Amniotic stem cell (primary cell): ENCODE measurements at places on chromosomes 16 and 17.
A peak's percentile ranks its signal among the peaks of the same experiment; 100 is the strongest.

GRCh38 chr16:10428433-10429168 lies 42.7 kb downstream of the ATF7IP2 start:
- DNase-seq = no peak

DNA sequence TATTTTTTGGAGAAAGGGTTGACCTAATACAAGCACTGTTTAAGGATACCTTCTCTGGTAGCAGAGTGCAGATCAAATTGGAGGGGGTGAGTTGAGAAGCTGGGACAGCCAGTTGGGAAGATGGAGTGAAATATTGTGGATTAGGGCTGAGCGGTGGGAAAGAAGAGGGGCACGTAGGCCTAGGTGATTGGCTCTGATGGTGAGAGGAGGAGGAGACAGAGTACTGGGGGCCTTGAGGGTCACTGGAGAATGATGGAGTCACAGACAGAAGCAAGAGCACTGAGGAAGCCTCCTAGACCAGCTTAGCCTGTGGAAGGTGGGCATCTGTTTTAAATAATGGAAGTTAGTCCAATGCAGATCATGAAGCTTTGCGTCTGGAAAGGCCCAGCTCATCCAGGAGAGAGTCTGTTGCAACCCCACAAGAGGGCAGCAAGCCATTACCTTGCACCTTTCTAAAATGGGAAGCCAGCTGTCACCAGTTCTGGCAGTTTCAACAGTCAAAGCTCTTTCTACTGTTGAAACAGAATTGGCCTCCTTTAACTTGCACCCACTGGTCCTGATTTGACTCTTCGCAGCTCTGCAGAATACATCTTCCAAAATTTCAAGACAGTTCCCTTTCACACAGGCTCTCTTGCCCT lies 11.8 kb downstream of the SLC9A5 start:
- DNase-seq = peak; percentile 35

DNA sequence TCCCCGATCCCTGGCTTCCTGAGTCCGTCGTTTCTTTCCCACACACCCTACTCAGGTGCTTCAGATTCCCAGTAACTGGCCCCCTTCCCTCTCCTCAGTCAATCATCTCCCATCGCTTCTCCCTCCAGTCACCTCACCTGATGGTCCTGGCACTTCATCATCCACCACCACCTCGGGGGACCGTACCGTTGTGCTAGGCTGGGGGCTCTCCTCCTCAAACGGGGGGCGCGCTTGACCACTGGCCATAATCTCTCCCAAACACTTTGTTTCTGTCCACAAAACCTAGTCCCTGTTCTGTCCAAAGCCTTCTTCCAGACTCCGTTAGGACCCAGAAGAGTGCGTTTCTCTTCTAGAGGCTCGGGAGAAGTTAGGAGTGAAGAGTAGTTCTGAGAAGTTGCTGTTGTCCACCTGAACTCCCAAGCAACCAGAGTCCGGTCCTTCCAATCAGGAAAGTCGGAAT lies at the start of gene SPDYE4:
TSS of gene SPDYE4 (minus strand) at position 410 of the 460 bp plus-strand sequence. CDS start at position 246, 164 bp downstream.
- no peak for DNase-seq

GRCh38 chr17:57810721-57811637 lies 38.9 kb downstream of the MRPS23 start:
- DNase-seq = no peak

- DNase-seq = no peak
Observed at GRCh38 chr17:3915995-3916696, at the start of gene P2RX1. Gene P2RX1 (minus strand): TSS chr17:3916465. CDS start chr17:3916225, 240 bp downstream.

GRCh38 chr17:14827396-14827919 lies 437.7 kb downstream of the PMP22 start:
- no peak for DNase-seq

- no peak for DNase-seq
Observed at GRCh38 chr16:29678691-29679267, at the start of gene QPRT. Gene QPRT (plus strand): TSS chr16:29679180. CDS start chr16:29679198, 18 bp downstream.

- DNase-seq = no peak
Observed at GRCh38 chr16:64305663-64306062, 816.2 kb downstream of the CDH11 start.

GRCh38 chr17:40962059-40962561 lies 4.6 kb downstream of the KRT39 start:
- DNase-seq = no peak

- no peak for DNase-seq
Observed at GRCh38 chr16:76213860-76214259, 63.3 kb upstream of the CNTNAP4 start.

DNA sequence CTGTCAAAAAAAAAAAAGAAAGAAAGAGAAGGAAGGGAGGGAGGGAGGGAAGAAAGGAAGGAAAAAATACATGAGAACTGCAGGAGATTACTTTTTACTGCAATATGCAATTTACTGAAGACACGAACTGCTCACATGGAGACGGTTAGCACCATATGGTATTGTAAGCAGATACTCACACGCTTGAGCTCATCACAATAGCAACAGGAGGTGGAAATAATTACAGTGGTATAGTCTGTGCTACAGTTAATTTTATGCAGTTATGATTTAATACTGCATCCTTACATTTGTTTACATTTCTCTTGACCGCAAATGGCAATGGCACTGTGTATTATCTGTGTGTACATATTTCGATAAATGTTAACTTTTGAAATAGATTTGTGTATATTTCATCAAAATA lies 21.4 kb upstream of the SLC46A1 start:
- DNase-seq = no peak
